Islet precursor cell (in vitro differentiated cells): ENCODE measurements at places on chromosomes 1 and 21.

DNA sequence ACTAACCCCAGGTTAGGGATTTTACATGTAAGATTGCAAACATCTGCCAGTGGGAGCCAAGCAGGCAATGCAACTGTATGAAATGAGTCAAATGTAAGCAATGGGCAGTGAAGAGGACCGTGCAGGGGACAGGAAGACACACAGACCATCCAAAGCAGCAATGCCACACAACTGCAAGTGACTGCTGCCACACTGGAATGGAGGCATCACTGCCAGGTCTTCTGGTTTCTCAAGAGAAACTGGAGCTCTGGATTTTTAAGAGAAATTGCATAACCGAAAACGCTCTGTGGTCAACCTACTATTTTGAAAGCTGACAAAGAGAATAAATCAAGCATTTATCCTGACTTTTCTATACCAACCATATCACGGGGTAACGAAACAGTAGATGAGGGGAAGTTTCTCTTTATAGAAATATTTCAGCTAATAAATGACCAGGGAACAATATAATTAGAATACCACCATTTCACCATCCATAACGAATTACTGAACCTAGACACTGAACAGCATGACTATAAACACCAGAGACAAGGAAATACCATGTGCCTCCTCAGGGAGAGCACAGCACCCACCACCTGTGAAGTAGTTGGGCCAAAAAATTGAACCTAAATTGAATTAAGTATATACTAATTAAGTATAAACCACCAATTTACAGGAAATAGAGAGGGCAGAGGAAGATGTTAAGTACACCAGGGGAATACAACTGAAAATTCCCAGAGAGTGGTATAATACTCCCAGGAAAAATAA, 4.4 kb downstream of the AK2 start:
- no peak for DNase-seq

- DNase-seq, result no peak
Observed at GRCh38 chr1:220207411-220207810, 64.8 kb downstream of the RAB3GAP2 start.

GRCh38 chr1:95098196-95098595, 19.0 kb upstream of the TLCD4 start:
- no peak for DNase-seq

GRCh38 chr1:48200166-48200900, 22.2 kb upstream of the SLC5A9 start:
- DNase-seq, result no peak

GRCh38 chr1:202205523-202206190, 12.1 kb downstream of the LGR6 start:
- no peak for DNase-seq

- no peak for DNase-seq
Observed at GRCh38 chr1:230892018-230892491, 23.7 kb upstream of the C1orf198 start.
